ENCODE measurements at places on chromosomes 1 and 21.

DNA sequence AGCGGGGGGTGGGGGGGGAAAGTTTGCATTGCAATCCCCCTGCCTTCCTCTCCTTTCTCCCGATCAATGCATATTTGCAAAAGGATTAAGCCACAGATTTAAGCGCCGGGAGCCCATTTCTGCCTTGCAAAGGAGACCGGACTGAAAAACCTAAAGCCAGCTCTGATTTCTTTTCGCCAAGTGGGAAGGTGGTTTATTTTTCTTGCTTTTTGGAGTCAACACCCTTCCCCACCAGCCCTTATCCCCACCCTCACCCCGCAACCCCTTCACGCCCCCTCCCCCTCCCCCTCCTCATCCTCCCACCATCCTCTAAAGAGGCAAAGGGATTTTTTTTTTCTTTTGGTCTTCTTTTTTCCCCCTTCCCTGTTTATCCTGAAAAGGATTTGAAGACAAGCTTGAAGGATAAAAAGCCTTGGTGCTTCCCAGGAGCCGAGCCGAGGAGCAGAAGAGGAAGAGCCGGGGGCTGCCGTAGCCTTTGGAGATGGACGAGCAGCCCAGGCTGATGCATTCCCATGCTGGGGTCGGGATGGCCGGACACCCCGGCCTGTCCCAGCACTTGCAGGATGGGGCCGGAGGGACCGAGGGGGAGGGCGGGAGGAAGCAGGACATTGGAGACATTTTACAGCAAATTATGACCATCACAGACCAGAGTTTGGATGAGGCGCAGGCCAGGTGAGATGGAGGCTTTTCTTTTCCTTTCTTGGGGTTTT, 513 bp downstream of the PBX1 start:
- DNase-seq = no peak

- DNase-seq = no peak
These were observed 3.8 kb downstream of the CCN1 start for GRCh38 chr1:85584264-85584781.

DNA sequence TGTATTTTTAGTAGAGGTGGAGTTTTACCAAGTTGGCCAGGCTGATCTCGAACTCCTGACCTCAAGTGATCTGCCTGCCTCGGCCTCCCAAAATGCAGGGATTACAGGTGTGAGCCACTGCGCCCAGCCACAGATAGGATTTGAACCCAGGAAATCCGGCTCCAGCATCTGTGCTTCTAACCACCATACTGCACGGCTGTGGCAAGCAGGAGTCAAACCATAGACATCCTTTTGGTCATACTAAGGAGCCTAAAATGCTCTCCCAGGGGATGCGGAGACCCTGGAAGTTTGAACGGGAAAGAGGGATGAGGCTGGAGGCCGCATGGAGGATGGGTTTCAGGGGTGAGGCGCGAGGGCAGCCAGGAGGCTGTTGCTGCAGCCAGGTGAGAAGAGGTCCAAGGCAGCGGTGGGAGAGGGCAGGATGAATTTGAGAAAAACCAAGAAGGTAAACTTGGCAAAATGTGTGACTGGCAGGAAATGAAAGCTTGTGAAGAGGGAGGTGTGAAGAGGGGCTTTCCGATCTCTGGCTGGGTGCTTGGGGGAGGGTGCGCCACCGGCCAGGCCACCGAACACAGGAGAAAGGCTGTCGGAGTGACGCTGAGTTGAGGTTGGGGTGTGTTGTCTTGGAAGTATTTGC, 24.0 kb upstream of the CDK18 start:
- peak; percentile 40 for DNase-seq

GRCh38 chr1:20348326-20348915, 57.7 kb downstream of the VWA5B1 start:
- no peak for DNase-seq

GRCh38 chr1:235131961-235132360, 3.3 kb upstream of the TOMM20 start:
- DNase-seq = no peak

GRCh38 chr1:213623064-213623581, 364.6 kb upstream of the PROX1 start:
- no peak for DNase-seq
